Stimulated activated CD4-positive, alpha-beta T cell treated with anti-CD3 and anti-CD28 coated beads, Interleukin-1b, Interleukin-23, amount 100 ng/mL, for 24 hours (primary cell): ENCODE measurements at places on chromosomes 2 and 18.

GRCh38 chr2:232700154-232700553, 3.0 kb downstream of the GIGYF2 start:
- DNase-seq = no peak

DNA sequence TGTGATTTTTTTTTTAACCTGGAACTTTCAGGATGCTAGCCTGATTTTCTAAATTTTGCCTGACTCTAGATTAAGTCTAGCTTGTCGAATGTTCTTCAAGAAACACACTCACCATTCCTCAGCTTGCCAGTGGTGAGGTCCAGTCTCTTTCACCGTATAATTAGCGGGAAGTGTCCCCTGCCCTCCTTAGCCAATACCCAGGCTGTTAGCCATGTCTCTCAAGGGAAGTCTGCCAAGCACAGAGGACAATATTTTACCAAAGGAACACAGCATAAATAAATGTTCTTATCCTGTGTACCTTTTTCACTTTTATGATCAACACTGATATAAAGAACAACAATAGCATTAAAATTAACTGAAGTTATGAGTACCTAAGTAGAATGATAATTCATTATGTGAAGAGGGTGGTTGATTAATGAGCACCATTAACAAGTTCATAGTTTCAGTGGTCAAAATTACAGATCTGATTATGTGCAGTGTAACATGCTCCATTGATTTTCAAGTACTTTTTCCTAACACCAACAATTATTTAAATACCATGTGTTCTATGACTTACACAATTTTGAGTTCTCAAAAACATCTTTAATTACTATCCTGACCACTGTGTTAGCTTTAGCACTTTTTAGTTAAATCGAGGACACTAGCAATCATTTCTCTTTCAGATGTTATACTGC, 445.8 kb upstream of the RAB12 start:
- DNase-seq = no peak

GRCh38 chr18:62347089-62347506, 22.0 kb downstream of the TNFRSF11A start:
- DNase-seq = no peak

DNA sequence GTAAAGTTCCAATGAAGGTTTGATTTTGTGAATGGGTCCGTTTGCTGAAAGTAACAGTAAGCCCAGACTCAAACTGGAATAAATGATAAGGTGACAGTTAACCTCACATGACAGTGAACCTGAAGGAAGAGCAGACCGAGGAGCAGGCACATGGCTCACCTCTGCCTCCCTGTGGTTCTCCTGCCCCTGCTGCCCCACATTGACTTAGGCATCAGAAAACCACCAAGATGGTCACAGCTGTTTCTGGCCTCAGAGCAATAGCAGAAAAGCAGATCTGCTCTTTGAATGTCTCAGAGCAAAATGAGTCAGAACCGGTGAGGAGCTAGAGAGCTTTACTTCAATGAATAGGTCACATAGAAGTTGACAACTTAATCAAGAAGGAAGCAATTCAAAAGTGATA, 487.6 kb downstream of the METTL4 start:
- DNase-seq = no peak

GRCh38 chr18:34773961-34774766, 64.1 kb downstream of the DTNA start:
- DNase-seq = no peak

GRCh38 chr2:231576465-231576864, 16.2 kb upstream of the TEX44 start:
- no peak for DNase-seq

DNA sequence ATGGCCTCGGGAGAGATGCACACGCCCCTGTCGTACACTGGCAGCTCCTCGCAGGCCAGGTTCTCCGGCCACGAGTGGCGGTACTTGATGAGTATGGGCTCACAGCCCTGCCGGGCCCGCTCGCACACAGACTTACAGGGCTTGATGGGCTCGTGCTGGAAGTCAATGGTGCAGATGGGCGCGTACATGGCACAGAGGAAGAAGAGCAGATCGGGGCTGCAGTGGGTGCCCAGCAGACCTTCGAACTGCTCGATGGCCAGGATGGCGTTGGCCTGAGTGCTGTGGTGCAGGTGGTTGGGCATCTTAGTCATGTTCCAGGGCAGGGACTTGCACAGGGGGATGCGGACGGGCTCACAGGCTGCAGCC, 359 bp downstream of the FRZB start:
- DNase-seq = no peak

GRCh38 chr2:217832987-217833386, 169.8 kb downstream of the TNS1 start:
- DNase-seq = no peak

- no peak for DNase-seq
These were observed 197.2 kb downstream of the LDLRAD4 start for GRCh38 chr18:13415736-13416135.

GRCh38 chr2:71126957-71127356, 3.1 kb downstream of the MCEE start:
- DNase-seq = no peak

- DNase-seq = no peak
These were observed 127.8 kb downstream of the TRIM43 start for GRCh38 chr2:95719473-95720060.

GRCh38 chr18:3121259-3121658, 98.5 kb downstream of the MYOM1 start:
- no peak for DNase-seq

DNA sequence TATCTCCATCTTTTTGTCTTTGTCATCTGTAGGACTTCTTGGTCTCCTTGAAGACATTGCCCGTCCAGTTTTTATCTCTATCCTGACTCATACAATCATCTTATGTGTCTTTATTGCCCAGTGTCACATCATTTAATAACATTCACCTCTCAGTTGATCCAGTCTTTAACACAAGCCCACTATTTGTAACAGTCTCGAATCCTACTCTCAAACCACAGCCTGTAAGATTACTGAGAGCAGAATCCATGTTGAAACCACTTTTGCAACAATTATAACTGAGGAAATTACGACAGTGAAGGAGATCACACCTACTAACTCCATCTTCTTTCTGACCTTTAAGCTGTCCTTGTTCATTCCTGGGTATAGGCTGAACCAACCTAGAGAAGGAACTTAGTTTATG, 1206.0 kb upstream of the ZEB2 start:
- DNase-seq = no peak

DNA sequence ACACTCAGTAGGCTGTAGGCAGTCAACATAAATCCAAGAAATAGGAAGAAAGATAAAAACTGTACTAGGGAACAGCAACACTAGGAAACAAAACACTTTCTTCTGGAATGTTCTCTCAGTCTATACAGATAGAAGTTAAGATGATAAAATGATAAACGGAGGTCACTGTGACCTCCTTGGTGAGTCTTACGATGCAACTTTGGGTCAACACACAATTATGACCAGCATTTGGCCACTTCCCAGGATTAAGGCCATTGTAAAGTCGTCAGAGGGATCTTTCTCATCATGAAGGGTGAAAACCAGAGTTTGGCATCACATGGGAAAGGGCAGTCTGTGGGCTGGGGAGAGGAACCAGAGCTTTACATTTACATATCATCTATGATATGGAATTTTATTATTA, 33.4 kb downstream of the LAMA3 start:
- DNase-seq = no peak

DNA sequence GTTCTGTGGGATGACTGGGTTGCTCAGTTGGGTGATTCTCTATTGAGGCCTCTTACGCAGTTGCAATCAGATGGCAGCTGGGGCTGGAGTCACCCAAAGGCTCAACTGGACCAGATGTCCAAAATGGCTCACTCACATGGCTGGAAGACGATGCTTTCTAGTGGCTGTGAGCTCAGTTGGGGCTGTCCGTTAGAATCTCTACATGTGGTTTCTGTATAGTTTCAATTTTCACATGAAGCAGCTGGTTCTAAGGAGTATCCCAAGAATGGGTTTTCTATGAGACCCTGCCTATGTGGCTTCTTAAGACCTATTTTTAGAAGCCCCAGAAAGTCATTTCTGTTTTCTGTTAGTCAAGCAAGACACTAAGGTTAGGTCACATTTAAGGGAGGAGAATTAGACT, 4.4 kb downstream of the XRCC5 start:
- DNase-seq = no peak

- DNase-seq = no peak
These were observed 10.6 kb downstream of the CNDP1 start for GRCh38 chr18:74544898-74545297.

GRCh38 chr2:208069186-208069585, 43.9 kb upstream of the PLEKHM3 start:
- no peak for DNase-seq

GRCh38 chr18:33232318-33232626, 208.2 kb downstream of the CCDC178 start:
- DNase-seq = no peak

GRCh38 chr2:41707790-41708451, 339.9 kb upstream of the PKDCC start:
- DNase-seq = no peak

DNA sequence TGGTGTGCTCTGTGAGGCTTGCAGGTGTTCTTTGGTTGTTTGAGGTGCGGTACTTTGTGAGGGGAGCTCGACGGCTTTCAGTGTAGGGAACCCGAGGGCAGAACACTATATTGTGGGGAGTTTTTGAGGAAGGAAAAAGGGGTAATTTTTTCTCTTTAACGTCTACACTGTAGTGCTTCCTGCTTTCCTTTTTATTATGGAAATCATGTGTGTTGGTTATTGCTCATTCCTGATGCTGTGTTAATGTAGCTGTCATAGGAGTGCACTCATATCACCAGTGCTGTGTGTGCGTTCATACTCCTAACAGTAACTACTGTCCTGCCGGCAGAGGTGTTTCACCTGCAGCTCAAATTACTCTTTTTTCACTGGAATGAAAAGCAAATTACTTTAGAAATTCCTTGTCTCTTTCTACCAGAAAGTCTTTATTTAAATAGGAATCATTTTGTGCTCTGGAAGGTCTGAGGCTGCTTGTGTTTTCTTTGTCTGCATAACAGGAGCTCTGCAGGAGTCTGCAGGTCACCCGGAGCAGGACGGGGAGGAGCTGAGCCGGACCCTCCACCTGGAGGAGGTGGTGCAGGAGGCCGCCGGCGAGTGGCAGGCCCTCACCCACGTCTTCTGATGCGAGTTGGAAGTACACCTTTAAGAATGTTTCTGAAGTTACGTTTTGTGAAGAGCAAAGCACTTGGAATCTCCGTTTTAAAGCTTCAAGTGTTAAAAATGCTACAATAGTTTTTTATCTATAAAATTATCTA, 145.5 kb downstream of the ZNF236 start:
- DNase-seq = no peak

DNA sequence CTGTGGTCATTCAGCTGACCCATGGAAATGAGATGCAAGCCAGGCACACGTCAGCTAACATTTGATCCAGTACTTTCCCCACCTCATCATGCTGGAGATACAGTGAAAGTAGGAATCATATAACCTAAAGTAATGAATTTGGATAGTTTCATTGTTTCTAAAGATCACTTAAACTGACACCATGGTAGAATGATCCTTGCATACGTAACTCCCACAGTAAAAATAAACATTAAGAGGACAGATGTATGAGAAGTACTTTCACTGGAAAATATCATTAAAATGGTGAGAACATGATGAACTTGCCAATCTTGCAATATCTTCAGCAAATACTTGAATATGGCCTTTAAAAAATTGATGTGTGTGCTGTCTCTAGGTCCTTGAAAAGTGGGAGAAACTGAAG, 85.4 kb downstream of the MAIP1 start:
- DNase-seq = no peak

- no peak for DNase-seq
These were observed 311.8 kb upstream of the MMADHC start for GRCh38 chr2:149899390-149899789.

DNA sequence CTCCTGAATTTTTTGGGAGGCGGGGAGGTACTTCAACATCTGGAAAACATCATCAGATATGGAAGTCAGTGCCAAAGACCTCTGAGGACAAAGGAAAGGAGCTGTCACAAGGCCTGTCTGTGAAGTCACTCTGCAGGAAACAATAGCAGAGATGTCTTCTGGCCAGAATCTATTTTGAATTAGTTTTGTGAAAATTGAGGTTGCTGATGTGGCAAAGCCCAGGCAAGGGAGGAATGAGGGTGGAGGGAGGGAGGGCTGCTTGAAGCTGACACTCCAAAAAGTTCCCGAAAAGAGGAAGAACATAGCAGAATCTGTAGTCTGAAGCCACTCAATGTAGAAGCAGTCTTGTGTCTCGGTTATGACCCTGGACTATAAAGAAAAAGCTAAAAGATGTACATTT, 151.1 kb upstream of the LHCGR start:
- DNase-seq = no peak

- DNase-seq = no peak
These were observed 76.7 kb downstream of the TGIF1 start for GRCh38 chr18:3526421-3527354.

DNA sequence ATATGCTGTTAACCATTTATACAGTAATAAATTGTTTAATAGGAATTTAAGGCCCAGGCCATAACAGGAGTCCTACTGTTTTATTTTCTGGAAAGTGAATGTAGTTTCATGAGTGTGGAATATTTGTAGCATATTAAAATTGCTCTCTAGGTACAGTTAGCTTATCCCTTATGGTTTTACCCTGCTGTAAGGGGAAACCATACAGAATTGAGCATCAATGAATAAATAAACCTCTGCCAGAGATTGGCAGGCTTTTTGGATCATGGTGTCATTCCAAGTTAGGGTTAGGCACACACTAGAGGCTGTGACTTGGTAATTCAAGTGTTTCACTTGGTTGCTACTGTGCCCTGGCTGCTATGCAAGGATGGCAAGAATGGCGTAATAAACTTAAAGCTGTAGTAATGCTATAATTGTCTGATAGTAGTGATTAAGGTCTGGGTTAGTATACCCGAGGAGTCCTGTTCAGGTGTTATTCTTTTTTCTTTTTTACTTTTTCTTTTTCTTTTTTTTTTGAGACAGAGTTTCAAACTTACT, 30.4 kb downstream of the BMPR2 start:
- DNase-seq = no peak

GRCh38 chr2:160168878-160169277, 31.2 kb downstream of the ITGB6 start:
- DNase-seq = no peak

DNA sequence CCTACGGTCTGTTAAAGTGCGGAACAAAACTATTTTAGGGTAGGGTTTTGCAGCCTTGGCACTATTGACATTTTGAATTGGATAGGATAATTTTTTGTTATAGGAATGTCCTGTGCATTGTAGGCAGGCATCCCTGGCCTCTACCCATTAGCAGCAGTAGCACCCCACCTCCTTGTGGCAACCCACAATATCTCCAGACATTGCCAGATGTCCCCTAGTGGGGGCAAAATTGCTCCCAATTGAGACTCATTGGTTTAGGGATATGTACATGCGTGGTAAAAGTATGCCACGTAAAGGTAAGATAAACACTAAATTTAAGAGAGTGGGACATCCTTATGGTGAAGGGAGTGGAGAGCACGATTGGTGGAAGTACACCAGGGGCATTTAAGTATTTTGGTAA, 4.6 kb downstream of the MIB1 start:
- no peak for DNase-seq

DNA sequence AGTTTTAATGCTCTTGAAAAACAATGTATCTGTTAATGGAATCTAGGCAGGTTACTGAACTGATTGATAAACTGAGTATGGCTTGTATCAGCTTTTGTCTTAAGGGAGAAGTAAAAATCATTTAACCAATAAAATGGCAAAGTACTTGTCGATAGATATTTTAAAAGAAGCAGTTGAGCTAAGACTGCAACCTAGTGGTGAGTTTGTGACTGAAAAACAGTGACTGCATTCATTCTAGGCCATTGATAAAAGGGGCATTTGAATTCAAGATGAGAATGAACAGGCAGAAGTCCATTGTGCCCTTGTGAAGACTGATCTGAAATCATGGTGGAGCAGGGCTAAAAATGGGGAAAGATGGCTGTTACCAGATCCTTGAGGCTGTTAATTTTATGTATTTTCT, 59.4 kb upstream of the MSTN start:
- no peak for DNase-seq
